Stimulated activated naive CD4-positive, alpha-beta T cell treated with Interleukin-2 at 50 U/mL for 16 hours (primary cell): ENCODE measurements at places on chromosomes 2 and 18.

DNA sequence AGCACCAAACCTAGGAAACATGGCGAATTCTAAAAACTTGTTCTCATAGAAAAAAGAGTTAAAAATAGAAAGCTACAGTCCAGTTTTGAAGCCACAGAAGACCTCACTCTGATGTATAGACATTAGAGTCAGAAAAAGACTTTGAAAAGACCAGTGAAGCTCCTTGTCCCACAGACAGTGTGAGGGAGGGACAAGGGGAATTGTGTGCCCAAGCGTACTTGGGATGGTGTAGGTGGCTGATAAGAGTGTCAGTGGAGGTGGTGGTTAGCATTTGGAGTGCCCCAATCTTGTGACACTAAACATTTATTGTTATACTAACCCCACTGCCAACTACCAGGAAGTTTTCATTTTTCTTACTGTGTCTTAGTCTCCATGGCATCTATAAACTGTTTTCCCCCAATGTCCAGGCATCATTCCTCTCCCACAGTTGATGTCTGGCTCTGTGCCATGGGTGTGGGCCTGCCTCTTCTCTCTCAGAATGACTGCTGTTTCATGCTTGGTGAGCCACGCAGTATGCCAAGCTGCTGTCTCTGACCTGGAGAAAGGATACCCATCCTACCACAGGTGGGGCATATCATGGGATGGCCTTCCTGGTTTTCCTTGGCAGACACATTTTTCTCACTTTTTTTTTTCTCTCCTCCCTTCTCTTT lies 161.4 kb downstream of the RPIA start:
- DNase-seq, result no peak

- DNase-seq, result no peak
These were observed 54.9 kb downstream of the MGAT5 start for GRCh38 chr2:134308474-134309385.

DNA sequence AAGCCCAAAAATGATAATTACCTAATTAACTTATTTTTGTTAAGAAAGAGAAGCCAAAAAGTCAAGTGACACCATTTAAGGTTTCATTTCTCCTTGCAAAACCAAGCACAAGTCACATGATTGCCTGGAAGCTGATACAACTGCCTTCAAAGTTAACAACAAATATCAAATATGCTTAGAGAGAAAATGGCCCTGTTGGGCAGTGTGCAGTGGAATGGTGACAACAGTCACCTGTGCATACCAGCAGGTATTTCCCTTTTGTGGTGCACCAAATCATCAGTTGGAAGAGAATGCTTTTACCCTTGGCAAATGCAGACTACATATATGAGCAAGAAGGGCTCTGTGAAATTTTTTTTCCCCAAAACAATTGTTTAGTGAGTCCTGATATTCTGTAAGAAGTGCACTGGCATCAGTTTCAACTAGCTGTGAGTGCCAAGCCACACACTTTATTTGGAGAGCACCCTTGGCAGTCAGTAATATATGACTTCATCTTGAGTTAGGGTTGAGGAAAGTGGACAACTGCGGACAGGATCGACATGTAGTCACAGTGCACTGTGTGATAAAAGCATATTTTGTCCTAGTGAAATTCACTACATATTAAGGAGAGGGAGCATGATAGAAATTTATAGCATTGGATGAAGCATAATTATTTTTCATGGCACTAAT lies 74.9 kb upstream of the DOCK10 start:
- DNase-seq, result no peak

DNA sequence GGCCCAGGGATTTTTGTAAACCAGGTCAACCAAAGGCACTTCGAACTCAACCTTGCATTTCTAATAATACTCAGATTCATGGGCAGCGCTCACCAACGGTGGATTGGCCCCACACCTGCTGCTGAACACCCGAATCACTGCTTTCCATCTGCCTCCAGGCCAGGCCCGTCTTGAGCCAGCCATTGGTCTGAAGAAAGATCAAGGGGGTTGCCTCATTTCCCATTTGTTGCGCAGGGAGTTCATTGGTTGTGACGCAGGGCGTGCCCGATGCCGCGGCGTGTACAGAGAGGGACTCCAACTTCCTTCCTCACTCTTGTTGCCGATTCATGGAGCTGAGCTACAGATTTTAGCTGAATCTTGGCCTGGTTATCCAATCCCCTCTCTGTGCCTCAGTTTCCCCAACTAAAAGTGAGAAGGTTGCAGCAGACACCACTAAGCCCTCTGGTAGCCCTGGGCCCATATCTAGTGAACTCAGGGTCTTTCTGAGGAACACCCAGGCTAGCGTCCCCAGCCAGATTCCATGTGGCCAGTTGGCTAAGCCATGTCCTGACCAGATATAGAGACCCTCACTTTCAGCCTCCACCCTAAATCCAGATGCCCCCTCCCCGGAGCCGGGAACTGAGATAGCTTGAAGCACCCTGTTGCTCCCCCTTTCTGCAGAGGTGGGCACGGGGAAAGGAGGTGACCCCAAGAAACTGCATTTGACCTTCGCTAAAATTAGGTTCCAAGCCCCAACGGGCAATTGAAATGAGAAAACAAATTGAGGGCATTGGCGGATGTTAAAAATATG lies 60.9 kb upstream of the HPCAL1 start:
- DNase-seq, result no peak

DNA sequence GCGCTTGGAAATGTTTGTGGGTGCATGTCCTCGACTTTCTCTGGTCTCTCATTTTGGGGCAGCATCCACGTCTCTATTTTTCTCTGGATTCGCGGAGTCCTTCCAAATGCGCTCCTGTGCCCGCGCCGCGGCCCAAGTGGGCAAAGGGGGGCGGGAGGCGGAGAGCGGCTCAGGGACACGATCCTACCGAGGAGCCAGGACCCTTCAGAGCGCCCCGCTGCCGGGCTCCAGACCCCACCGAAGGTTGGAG lies 990 bp downstream of the EPAS1 start:
- no peak for DNase-seq

GRCh38 chr2:133568598-133568997 lies 335 bp upstream of the NCKAP5 start:
- no peak for DNase-seq

- DNase-seq, result no peak
These were observed 383.1 kb upstream of the MEX3C start for GRCh38 chr18:51580580-51580979.

DNA sequence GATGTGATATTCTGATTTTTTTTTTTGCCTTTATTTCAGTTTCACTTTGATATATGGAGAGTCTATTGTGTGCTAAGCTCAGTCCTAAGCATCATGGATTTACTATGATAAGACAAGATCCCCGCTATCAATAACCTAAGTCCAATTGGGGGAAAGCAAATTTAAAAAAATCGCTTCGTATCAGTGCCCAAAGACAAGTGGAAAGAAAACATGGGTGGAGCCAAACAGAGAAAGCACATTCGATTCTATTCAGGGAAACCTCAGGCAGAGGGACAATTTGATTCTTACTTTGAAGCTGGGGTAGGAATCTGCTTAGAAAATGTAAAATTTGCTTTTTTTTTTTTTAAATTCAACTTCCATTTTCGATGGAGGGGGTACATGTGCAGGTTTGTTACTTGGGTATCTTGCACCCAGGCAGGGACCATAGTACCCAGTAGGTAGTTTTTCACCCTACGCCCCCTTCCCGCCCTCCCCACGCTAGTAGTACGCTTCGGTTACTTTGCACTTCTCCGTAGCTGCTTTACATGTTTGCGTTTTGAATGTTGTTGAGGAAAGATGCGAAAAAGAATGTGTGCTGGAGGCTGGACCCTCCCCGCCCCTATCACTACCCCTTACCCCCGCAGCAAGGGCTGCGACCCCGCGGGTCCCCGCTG lies 12.4 kb downstream of the KIF5C start:
- DNase-seq, result no peak

DNA sequence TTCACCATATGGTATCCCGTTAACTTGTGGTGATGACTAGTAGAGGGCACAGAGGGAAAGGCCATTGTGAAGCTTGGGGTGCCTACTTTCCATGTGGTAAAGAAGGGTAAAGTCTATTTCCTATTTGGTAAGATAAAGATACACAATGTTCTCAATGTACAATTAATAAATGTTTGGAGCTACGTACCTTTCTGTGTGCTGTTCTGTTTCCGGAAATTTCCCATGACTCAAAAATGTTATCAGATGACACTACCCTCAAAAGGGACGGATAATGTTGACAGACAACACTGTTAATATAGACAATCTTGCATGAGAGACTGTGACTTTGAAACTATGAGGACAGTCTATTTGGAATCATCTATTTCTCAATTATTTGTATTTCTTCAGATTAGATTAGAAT lies 4.2 kb upstream of the SULT1C3 start:
- DNase-seq, result no peak

- no peak for DNase-seq
These were observed 332.6 kb upstream of the ACVR2A start for GRCh38 chr2:147512206-147512605.

DNA sequence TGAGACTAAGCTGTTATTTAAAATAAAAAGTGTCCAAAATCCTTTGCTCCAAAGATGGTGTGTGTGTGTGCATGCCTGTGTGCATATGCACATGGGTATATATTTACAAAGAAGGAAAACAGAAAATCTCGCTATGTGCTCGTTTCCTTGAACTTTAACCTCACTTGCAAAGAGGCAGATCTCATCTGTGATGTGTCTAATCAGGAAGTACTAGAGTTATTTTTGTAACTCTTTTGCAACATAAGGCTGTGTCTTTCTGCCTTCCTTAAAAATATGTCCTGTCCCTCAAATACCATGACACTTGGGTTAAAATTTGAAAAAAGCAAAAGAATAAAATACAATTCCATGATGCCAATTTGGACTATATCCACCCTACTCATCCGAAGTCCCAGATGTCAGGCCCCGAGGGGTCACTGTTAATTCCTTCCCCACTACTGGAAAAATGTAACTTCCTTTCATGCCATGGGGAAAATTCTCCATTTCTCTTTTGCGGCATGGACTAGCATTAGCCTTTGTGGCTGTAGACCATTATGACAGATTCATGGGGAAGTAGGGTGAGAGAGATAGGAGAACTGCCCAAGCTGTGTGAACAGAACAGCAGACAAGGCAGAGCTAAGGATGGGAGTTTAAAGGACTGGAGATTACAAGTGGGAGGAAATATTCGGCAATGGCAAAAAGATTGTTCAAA lies 191.3 kb downstream of the MYO1B start:
- DNase-seq, result no peak

- no peak for DNase-seq
These were observed 317.2 kb downstream of the GBX2 start for GRCh38 chr2:235850771-235851551.
